ENCODE measurements at places on chromosomes 12 and 14.

- DNase-seq = no peak
Observed at GRCh38 chr14:71705460-71705859, 226.8 kb upstream of the RGS6 start.

GRCh38 chr14:24317141-24317928 is 6.0 kb downstream of the LTB4R start:
- no peak for DNase-seq

DNA sequence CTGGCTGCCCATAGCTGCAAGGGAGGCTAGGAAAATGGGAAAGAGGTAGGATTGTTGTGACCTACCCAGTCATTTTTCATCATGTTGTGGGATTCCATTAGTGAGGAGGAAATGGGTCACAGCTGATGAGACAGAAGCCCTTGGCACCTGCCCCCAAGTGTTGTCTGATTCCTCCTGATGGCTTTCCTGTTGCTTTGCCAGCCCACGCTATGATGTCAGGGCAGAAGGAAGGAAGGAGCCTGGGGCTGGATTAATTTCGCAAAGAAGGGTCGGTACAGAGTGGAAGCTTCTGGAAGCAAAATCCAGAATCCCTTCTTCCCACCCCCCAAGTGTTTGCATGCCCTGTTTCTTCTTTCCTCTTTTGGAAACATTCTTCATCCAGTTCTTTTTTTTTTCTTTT is 8.7 kb downstream of the OTUB2 start:
- DNase-seq = no peak

- DNase-seq = no peak
Observed at GRCh38 chr12:122866379-122866778, 29.5 kb downstream of the VPS37B start.

GRCh38 chr14:68377459-68377858 is 415.4 kb downstream of the ZFP36L1 start:
- no peak for DNase-seq

DNA sequence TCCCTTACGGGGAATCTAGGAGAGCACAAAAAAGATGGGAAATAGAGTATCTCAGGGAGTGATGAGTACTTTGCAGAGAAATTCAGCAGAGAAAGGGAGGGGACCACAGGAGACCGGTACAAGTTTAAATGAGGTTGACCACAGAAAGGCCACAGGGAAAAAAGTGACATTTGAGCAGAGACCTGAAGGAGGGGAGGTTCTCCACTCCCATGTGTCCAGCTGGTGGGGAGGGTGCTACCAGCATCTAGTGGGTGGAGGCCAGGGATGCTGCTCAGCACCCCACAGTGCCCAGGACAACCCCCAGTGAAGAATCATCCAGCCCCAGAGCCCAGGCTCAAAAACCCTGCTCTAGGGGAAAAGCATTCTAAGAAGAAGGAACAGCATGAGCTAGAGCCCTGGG is 34.6 kb downstream of the TESC start:
- DNase-seq = no peak

DNA sequence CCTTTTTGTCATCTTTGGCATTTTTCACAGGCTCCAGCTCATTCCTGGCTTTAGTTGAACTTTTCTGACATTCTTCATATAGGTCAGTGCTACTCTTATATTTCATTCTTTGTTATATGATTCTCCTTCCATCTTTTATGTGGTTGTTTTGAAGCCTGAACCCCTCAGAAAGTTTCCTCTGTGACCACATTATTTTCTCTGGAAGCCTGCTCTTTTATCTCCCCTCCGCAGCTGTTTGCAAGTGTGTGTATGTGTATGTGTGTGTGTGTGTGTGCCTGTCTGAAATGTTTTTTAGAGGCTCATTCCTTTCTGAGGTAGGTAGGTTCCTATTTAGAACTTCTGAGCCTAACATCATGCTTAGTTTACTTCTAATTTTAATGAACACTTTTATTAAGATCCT is 47.6 kb downstream of the ANO4 start:
- DNase-seq = no peak

DNA sequence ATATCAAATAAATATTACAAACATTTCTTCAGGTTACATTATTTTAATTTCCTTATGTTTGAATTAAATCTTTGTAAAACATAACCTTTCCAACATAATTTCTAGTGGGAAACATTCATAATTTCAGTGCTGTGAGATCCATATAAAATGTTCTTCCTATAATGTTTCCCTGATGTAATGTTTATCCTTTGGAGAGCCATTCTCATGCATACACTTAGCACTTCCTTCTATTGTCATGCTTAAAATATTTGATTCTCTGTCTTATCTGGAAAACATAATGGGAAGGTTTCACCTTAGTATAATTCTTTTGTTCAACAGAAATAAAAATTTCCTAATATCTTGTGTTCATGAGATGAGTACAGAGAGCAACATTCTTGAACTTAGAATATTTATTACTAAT is 472.5 kb downstream of the ADAMTS20 start:
- DNase-seq = no peak

GRCh38 chr12:77120156-77121085 is 55.1 kb upstream of the E2F7 start:
- DNase-seq = no peak

Data from NCI-H1092 (cell line).